Heart right ventricle (tissue), 16 donors: ENCODE measurements at places on chromosomes 7 and 10. TPM values are rescaled to one million over a fixed set of nuclear protein-coding genes. Genes with fewer than 3 reads are reported as not detected.

GRCh38 chr10:109886037-109886780 is 37.1 kb downstream of the XPNPEP1 start:
- no peak for DNase-seq

GRCh38 chr7:123905714-123906113 is 19.3 kb upstream of the SPAM1 start:
- no peak for DNase-seq

The SPDYE16 gene
- 0.57 TPM for total RNA-seq

The SLC18A2 gene
- 0.20 TPM for total RNA-seq

DNA sequence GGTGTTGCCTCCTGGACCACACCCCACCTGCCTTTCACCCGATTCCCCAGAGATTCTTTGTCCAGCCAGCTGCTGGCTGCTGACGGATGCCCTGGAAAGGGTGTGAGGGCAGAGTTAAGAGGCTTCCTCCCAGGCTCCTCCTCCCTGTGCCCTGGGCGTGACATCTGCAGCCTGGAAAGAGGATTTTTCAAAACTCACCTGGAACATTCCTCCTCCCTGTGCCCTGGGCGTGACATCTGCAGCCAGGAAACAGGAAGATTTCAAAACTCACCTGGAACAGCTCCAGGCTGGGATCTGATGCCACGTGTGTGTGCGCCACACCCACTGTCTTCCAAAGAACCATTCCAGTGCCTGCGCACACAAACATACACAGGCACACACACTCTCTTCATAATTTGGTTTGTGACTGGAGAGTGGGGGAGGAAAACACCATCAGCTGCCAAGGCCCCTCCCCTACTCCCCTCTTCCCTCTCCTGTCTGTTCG is 5.2 kb downstream of the MARVELD1 start:
- DNase-seq = no peak

DNA sequence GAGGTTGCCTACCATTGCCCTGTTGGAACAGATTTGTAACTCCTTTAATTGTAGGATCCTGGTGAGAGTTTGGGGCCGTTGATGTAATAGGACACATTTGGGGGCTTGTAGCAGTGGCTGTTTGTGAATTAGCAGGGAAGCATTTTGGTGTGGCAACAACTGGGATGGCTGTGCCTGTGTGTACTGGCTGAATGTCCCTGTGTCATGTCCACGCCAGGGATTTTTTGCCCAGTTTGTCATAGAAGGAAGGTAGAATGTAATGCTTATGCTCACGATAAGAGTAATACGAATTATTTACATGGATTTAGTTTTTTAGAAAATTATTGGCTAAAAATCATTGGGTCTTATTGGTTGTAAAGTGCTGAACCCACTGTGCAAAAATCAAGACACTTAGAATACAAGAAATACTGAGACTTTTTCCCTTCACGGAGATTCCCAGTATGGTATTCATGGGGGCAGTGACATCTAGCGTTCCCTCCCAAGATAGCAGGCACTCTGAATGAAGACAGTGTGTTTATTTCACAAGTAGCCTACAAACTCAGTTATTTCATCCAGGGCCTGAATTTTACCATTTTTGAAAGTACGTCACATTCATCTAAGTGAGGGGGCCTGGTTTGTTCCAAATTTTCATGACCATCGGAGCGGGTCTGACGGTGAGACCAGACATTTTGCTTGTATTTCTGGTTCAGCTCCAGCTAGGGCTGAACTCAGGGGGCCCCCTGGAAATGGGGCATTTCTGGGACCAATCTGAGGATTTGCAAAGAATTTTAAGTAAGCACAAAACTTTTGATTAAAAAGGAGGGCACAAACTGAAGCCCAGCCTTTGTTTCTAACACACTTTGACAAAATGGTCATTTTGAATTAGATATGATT is 74.7 kb downstream of the CACNB2 start:
- peak; percentile 38 for DNase-seq

DNA sequence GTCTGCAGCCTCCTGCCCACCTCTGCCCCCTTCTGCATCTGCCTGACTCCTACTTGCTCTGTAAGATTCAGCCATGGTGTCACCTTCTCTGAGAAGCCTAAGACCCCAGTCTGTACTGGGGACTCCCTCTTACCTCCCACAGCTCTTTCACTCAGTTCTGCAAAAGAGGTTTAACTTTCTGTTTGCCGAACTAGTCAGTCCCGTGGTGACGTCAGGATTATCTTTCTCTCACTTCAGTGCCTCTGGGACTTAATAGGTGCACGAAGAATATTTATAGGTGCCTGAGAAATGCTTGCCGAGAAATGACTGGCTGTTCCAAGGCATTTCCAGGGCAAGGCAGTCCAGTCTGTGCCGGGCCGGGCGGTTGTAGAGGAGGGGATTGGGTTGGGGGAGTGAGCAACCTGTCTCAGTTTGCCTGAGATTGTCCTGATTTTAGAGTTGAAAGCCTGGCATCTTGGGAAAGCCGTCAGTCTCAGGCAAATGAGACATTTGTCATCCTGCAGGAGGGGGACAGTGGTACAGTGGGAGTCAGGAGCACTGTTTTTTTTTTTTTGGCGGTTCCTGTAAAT is 227.5 kb upstream of the NPVF start:
- no peak for DNase-seq

The AGR3 gene
- not detected for total RNA-seq

DNA sequence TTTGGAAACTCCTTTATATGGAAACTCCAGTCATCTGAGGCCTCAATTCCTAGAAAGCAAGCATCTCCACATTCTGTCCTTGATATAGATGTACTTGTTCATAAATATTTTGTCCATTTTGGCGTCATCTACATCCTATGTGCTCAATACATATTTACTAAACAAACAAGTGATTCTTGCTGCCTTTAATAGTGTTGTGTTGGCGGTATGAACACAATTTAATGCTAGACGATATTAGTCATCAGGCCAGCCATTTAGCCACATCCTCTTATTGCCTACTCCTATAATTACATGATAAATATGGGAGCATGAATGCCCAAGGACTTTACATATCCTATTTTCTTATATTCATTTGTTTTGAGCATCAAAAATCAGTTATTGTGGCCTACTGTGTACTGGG is 18.5 kb upstream of the IFRD1 start:
- no peak for DNase-seq

DNA sequence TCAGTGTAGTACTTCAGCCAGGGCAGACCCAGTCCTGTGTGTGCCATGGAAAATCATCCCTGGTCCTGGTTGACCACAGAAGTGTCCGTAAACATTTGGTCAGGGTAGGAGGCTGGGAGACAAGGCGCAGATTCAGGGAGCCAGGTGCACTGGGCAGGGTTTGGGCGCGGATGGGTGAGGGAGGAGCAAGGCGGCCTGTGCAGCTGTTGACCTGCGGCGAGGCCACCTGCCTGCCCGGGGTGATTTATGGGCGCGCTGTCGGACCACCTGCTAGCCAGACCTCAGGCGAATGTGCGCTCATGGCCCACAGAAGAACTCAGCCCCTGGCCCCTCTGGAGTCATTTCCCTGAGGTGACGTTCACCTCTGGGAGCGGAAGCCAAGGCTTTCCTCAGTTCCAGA is 6.6 kb downstream of the SFRP5 start:
- DNase-seq = no peak

The ORC5 gene
- total RNA-seq = 8.4 TPM

The UPK3B gene
- 0.53 TPM for total RNA-seq

The STARD3NL gene
- 20.2 TPM for total RNA-seq

DNA sequence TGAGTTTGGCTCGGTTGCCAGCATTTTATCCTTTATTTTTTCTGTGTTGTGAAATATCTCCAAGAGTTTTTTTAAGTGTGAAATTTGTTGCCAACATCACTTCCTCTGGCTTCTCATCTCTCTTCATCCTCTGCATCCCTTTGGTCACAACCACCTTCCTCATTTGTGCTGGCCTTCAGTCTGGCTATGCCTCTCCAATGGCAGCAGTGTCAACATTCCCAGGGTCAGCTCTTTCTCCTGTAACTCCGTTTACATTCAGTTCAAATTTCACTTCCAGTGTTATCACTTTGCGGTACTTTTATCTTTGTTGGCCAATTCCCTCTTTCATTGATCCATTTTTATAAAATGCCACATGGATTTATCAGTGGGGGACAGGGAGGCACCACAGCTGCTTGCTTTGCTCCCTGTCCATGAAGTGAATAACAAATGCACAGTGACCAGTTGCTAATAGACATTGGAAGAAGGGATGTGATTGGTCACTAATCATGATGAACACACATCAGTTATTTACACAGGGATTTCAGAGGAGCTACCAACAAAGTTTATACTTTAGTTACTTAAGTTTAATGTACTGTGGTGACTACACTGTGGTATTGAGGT is 311.4 kb upstream of the LRGUK start:
- no peak for DNase-seq

The NKX6-2 gene
- not detected for total RNA-seq

DNA sequence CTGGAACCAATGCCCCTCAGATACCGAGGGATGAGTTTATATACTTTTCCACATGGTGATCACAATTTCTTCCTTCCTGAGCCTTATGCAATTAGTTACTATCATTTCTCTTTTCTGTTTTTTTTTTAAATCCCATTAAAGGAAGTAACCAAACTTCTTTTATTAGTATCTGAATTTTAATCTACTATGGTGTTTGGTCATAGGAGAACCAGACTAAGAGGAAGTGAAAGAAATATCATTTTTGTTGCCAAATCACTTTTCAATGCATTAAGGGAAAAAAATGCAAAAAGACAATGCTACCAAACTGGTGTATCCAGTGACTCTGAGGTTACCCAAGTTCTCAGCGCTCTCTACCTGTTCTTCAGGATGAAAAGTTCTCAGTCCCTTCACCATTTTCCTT is 167.7 kb downstream of the NXPH1 start:
- DNase-seq = no peak

DNA sequence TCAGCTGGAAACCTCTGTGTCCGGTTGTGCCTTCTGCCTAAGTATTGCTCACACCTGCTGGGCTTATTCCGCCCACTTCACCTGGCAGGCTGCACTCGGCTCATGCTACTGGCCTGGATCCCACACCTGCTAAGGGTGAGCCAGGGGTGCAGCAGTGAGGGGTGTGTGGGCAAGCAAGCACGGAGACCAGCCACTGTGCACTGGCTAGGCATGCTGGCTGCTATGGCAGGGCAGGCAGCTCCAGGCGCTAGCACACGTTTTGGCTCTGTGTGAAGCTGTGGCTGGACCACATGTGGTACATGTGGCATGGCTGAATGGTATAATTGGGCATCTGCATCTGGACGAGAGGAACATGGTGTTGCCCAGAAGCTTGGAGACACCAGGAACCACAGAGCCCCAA is 940.7 kb downstream of the NRG3 start:
- DNase-seq = no peak

DNA sequence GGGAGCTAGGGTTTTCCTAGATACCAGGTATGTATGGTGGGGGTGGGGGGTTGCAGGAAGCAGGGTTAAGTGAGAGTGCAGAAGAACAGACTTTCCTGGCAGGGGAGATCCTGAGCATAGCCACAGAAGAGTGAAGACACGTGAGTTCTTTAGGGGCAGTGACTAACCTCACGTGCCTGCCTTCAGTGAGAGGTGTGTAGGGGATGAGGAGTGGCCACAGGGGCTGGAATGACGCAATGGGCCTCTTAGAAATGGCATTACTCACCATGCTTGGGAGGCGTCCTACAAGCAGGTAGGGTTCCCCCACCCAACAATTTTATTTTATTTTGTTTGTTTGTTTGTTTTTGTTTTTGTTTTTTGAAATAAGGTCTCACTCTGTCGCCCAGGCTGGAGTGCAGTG is 698.6 kb upstream of the NRP1 start:
- DNase-seq = no peak

The IFIT1B gene
- not detected for total RNA-seq

DNA sequence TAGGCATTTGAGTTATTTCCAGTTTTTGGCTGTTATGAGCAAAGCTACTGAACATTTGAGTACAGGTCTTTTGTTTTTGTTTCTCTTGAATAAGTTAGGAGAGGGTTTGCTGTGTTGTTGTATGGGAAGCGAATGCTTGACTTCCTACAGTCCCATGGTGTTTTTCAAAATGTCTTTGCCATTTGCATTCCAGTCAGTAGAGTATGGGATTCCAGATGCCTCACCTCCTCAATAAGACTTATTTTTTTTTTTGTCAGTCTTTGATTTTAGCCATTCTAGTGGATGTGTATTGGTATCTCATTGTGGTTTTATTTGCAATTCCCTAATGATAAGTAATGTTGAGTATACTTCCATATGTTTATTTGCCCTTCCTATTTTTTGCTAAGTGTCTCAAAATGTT is 19.4 kb downstream of the CDK13 start:
- DNase-seq = no peak

DNA sequence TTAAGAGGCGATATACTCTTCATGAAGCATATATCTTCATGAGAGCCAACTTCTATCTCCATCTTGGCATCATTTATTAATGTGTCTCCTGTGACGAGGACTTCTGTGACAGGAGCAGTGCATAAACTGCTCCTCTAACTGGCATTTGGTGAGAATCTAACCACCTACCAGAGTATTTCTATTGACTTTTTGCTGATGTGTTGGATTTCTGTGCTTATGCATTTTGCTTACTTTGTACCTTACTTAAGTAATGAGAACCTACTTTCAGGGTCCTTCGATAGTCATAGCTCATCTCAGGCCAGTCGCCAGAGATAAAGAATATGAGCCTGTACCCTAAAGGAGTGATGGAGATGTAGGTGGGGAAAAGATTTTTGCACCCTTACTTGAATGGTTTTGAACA is 265.7 kb downstream of the SUGCT start:
- DNase-seq = no peak

The TAS2R39 gene
- total RNA-seq = not detected

The CXCL12 gene
- total RNA-seq = 91.0 TPM

The NPSR1 gene
- total RNA-seq = not detected

The SORCS3 gene
- total RNA-seq = 0.05 TPM

GRCh38 chr10:76282061-76283025 is 850.9 kb downstream of the LRMDA start:
- DNase-seq = no peak

The SPAM1 gene
- total RNA-seq = not detected

- DNase-seq = no peak
Observed at GRCh38 chr7:20280475-20281351, 50.0 kb upstream of the ITGB8 start.

- peak; percentile 52 for DNase-seq
Observed at GRCh38 chr7:149866779-149867447, 6.9 kb upstream of the ATP6V0E2 start.
